ENCODE measurements at places on chromosomes 7 and 10. TPM values are rescaled to one million over a fixed set of nuclear protein-coding genes. Genes with fewer than 3 reads are reported as not detected.

- DNase-seq = no peak
These were observed 5.8 kb downstream of the PITX3 start for GRCh38 chr10:102235598-102235920.

DNA sequence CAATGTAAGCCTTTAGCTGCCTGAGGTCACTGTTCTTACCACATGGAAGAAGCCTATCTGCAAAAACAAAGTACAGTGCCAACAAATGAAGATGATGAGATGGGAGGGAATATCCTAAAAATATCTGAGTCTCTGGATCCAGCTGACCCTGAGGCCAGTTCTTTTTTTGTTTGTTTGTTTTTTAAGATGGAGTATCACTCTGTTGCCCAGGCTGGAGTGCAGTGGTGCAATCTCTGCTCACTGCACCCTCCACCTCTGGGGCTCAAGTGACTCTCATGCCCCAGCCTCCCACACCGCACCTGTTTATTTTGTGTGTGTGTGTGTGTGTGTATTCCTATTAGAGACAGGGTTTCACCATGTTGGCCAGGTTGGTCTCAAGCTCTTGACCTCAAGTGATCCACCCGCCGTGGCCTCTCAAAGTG is 44.9 kb downstream of the HYCC1 start:
- DNase-seq = no peak

- DNase-seq = no peak
These were observed 338.0 kb upstream of the MKI67 start for GRCh38 chr10:128463991-128464760.

DNA sequence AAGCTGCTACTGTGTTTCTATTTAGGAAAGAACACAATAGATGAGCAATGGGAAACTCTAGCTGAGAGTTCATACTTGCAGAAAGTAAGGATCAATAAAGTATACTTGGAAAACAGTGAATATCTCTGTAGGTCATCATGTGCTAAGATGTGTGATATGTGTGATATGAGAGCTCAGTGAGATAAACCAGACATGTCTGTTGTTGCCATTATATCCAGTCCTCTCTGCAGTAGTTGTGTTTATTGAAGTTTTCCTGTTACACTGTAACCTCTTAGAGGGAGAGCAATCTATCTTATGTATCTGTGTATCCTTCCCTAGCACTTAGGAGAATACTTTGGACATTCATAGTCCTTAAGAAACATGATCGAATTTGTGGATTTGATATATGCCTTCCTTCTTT is 19.1 kb downstream of the TRUB1 start:
- DNase-seq = no peak

DNA sequence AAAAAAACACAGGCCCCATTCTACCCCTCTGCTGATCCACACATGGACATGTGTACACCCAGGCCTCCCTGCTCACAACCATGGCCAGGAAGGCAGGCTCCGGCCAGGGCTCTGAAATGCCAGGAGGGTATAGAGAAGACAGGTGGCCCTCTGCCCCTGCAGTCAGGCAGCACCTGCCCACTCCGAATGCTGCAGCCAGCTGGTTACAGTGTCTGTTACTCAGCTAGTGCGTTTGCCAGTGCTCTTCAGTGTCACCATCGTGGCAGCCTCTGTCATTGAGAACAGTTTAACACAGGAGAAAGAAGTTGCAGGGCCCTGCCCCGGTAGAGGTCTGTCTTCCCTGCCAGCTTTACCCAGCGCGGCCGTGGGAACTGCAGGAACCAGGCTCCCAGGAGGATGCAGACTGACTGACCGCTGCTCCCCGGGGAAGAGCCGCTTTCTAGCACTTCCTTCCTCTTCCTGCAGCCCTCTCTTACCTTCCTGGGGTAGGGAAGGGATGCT is 128.8 kb upstream of the FAM20C start:
- no peak for DNase-seq

DNA sequence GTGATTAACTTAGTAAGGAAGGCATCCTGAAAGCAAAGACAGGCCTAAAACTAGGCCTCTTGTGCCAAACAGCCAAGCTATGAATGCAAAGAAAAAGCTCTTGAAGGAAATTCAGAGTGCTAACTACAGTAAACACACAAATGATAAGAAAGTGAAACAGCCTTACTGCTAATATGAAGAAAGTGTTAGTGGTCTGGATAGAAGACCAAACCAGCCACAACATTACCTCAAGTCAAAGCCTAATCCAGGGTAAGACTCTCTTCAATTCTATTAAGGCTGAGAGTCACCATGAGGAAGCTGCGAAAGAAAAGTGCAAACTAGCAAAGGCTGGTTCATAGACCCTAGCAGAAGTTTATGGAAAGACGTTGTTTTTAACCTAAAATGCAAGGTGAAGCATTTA is 66.0 kb downstream of the IPMK start:
- no peak for DNase-seq

GRCh38 chr7:19442016-19442785 is 266.6 kb downstream of the POLR1F start:
- DNase-seq = no peak

DNA sequence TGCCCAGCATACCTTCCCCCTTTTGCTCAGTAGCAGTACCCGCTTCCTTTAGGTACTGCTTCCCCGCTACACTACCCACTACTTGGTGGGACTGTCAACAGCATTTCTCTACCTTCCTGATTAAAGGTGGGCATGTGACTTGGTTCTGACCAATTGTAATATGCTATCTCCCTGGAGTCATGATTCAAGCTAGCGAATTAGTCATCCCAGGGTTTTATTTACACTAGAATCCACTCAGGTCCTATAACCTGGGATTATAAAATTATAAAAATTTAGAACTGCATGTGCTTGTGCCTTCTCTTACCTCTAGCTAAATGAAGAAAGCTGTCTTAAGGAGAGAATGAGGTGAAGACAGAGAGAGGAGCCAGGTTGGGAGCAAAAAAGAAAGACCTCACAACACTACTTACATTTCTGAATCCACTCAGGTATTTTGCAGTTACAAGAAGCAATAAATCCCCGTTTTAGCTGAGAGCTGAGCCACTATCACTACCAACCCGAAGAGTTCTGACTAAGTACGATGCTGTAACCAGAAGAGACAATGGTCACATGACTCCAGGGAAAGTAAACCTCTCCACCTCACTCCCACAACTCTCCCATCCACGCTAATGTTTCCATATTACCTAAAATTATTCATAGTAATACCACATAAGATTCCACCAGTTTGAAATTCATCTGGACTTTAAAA is 9.7 kb downstream of the GBX1 start:
- peak; percentile 59 for DNase-seq

DNA sequence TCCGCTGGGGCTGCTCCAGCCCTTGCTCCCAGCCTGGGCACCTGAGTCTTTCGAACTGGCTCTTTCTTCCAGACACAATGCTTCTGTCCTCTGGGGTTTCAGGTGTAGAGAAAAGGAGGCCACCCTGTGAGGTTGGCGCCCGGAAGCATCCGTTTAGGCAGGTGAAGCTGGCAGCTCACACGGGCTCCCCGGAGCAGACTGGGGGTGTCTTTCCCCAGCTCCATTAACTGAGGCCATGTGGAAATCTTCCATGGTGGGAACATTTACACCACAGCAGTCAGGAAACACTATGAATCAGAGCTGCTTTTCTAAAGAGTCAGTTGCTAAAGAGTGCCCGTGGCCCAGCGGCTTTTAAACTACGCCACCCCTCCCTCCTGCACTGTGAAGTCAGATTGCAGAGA is 29.2 kb downstream of the PRKAG2 start:
- no peak for DNase-seq

DNA sequence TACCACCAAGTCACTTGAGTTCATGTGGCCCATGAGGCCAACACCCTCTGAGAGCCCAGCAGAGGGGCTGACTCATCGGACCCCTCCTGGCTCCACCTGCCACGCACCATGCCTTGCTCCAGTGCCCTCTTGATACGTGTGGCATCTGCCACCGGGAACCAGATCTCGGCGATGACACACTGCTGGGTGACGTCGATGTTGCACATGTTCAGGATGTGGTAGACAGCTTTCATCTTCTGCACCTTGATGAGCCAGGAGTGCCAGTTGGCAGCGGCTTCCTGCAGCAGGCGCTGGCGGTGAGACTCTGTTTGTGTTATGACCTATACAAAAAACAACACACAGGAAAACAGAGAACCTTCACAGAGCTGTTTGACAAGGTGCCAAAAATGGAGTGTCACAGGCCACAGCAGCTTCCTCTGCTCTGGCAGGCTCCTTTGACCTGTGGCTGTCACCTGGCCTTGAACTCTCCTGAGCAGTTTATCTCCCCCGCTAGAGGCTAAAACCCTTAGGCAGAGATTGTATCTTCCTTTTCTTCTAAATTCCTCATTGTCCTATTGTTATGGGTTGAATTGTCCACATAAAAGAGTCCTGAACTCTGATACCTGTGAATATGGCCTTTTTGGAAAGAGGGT is 45.2 kb upstream of the TMEM213 start:
- DNase-seq = peak; percentile 47

DNA sequence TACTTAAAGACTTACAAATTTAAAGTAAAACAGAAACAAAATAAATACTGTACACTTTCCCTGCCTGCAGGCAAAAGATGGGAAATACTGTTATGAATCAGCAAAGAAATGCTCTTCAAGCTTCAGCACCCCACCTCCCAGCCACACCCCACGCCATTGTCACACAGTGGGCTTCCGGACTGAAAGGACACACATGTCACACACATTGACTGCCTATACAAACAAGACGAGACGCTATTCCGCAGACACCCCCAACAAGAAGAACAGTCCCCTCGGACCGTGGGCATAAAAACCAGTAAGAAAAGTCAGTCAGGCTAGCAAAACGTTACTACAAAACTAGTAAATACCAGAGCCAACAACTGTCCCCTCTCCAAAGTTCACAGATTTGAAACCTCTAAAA is 22.2 kb upstream of the PARP12 start:
- DNase-seq = peak; percentile 33

Gene WDFY4
- 0.25 TPM for total RNA-seq

Gene PAPSS2
- total RNA-seq = 102 TPM

Gene SYT15
- total RNA-seq = 0.39 TPM

Gene FAM221A
- 4.3 TPM for total RNA-seq

Gene CHAT
- not detected for total RNA-seq

Gene PTN
- not detected for total RNA-seq
